ENCODE measurements at places on chromosomes 11 and 22. TPM values are rescaled to one million over a fixed set of nuclear protein-coding genes. Genes with fewer than 3 reads are reported as not detected.

DNA sequence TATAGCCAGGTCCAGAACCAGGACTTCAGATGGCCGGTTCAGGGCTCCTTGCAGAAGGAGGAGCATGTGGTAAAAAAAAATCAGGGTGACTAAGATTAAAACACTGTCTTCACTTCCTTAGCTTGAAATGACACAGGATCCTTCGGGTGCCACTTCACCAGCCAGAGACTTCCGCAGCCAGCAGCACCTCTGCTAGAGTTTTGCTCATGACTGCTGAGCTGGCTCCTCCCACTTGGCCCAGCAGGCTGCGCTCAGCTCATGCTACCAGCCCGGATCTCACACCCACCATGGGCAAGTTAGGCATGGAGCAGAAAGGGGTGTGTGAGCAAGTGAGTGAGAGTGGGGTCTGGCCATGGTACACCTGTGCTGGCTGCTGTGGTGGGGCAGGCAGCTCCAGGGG, 6.6 kb upstream of the MS4A18 start:
- no peak for DNase-seq

- no peak for DNase-seq
Measured at GRCh38 chr11:66882561-66883015, 25.7 kb downstream of the LRFN4 start.

DNA sequence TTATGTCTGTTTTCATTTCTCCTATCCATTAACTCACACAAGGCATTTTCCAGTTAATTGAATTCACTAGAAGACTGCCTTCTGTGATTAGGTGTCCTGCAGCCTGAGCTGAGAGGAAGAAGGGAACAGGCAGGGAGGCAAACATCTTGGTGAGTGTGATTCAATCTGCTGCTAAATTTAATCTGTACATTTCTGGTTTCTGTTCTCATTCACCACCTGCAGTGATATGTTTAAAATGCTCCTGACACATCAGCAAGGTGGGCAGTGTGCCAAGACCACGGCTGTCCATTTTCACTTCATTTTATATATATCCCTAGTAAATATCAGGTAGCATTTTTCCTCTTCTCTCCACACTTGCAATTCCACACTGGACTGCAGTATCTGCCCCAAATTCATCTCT, 416.5 kb downstream of the TMEM135 start:
- DNase-seq = no peak

DNA sequence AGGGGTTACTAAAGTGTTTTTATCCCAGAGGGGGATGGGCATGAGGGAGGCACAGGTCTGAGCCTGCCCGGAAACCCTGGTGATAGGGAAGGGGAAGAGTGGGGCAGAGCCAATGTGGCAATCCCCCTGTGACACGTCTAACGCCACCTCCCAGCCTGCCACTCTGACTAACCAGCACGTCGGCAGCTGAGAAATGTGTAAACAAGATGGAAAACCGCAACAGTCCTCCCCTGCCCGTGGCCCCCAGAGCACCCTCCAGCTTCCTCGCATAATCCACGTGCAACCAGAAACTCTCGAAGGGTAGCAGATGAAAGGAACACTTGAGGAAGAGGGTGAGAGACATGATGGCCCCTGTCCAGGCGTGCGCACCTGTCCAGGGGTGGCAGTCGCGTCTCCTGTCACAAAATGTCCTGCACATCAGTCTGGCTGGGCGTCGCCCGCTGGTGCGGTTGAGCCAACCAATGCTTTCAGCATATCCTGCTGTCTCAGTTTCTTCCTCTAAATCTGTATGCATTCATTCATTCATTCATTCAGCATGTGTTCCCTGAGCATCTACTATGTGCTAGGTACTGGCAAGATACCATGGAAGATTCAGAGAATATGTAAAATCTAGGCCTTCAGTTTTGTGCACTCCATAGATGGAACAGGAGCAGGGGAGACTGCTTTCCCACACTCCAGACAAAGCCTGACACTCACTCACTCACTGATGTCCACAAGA, 4.5 kb downstream of the TMPRSS4 start:
- no peak for DNase-seq

- DNase-seq = no peak
Measured at GRCh38 chr22:35781898-35782297, 64.2 kb downstream of the APOL5 start.

DNA sequence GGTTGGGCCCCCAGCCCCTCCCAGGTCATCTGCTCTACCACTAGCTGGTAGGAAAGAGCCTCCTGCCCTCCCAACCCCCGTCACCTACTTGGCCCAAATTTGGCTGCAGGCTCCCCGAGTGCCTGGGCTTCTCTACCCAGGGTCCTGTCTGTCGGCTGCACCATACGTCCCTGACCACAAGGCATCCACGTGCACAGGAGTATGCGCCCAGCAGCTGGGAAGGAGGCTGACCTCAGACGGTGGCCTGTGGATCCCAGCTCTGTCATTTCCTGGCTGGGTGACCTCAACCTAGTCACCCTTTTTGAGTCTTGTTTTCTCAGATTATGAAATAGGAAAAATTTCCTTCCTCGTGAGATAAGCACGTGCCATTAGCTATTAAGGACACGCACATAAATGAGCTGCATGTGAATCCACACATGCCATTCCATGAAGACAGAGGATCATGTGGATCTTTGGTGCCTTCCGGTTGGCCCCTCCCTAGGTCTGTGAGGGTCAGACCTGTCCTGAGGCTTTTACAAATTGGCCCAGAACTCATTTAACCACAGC, 13.7 kb downstream of the CYB561A3 start:
- DNase-seq = no peak

DNA sequence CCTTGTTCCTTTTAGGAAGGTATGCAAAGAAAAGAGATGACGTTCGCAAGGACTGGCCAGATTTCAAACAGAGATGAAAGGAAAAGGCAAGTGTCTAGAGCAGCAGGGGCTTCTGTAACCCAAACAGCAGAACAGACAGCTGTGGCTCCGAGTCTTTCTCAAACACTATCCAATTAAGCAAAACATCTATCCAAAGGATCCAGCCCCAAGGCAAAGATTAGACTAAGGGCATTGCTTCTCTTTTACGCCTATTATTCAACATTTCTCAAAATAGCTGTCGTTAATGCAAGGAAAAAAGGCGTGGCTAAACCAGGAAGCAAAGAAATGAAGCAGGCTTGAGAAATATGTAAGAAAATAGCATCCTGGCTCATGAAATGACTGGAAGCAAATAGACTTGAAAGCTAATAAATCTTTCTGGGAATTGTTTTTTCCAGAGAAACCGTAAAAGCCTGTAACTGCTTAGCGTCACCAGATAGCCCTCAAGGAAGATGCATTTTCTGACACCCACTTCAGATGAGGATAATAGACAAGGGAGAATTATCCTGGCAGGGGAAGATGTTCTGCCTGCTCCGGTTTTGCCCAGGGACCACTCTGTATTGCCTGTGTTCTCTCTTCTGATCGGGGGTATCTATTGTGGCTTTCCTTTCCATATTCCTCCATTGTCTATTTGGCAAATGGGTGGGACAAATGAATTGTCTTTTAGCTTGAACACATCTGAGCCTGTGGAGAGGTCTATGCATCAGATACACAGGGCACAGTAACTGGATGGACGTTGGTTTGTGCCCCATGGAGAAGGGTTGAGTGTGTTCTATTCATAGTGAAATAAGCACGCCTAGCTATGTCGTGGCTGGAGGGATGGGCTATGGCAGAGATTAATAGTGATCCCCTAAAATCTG, 20.2 kb downstream of the C11orf96 start:
- DNase-seq = no peak

DNA sequence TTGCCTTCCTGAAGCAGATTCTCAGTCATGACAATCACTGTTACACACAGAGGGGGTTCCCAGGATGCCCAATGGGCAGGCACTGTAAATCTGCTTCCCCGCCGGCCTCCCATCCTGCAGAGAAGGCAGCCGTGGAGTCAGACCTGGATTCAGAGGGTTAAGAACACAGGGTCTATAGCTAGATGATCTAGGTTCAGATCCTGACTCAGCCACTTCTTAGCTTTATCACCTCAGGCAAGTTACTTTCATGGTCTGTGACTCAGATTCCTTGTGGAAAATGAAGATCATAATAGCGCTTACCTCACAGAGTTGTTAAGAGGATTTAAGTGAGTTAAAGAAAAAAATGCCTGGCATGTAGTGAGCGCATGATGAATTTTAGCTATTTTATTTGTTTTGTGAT, 95.9 kb downstream of the TIMP3 start:
- DNase-seq = no peak

DNA sequence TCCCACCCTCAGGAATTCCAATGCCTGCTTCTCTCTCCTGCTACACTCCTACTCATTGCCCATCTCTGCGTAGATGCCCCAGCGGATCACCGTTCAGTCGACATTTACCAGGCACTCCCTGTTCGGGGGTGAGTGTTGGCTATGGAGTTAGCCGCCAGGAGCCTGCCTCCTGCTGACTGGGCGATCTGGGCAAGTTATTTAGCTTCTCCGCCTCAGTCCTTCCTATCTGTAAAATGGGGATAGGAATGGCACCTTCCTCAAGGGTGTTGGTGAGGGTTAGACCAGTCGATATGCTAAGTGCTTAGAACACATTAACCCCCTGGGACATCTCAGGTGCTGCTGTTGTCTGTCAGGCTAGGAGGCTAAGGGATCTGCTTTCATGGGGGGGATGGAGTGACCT, 30.9 kb downstream of the FADD start:
- DNase-seq = no peak

DNA sequence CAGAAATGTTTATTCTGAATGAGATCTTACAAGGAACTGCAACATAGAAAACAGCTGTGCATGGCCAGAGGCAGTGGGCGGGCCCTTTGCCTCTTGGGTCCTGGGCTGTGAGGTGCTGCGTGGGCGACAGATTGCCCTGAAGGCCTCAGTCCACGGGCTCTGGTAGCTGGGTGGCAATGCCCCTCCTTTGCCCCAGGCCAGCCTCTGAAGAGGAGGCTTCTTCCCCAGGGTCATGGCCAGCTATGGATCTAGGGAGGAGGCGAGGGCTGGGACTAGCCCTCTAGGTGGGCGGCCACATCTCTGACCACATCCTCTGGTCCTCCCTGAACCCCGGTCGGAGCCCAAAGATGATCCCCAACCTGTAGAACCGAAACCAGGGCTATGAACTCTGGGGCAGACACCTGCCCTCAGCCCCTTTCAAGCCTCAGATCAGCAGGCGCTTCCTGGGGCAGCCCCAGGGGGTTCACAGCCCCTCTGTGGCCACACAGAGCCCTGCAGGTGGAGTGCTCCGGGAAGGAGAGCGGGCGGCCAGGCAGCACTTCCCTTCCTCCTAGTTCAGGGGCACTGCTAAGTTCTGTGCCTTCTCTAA, 6.6 kb upstream of the CDC42BPG start:
- DNase-seq = no peak

- DNase-seq = no peak
Measured at GRCh38 chr22:40385036-40385782, 14.8 kb downstream of the SGSM3 start.

DNA sequence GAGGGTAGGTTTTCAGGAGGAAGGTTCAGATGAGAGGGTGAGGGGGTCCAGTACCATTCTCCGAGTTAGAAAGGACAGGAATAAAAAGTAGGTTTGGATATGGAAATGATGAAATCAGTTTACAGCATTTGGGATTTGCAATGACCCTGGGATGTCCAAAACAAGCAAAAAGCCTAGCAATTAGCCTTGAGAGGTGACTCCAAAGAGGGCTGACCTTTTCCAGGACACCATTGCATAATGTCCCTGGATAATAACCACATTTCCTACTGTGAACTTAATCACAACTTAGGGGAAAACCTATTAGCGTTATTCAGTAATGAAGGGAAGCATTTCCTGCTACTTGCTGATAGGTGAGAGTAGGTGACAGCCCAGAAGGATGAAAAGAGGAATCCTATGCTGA, 101.4 kb upstream of the ARHGAP42 start:
- DNase-seq = no peak

- no peak for DNase-seq
Measured at GRCh38 chr11:20618083-20618482, 18.7 kb downstream of the SLC6A5 start.

- no peak for DNase-seq
Measured at GRCh38 chr11:125073616-125074483, 10.7 kb downstream of the SLC37A2 start.

- DNase-seq = no peak
Measured at GRCh38 chr11:33438301-33438700, 181.1 kb downstream of the HIPK3 start.

DNA sequence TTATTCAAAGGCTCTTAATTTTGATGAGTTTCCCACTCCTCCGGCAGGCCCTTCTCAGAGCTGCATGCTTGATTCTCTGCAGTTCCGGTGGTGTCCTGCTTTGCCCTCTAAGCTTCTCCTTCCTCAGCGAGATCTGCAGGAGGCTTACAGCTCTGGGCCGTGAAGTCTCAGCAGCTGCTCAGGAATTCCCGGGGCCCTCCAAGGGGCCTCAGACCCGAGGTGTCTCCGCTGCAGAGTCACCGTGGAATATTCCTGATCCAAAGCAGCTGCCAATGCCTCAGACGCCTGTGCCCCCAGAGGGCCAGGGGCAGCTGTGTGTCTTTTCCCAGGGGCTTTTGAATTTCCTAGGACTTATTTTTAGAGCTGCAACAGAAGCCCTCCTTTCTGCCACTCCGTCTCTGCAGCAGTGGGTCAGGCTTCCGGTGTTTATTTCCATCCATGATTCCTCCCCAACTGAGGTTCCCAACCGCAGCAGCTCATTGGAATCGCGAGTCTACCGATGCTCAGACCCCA, 37.2 kb downstream of the RPS6KA4 start:
- no peak for DNase-seq

The TSSK2 gene
- total RNA-seq = not detected

The RIN1 gene
- 1.0 TPM for total RNA-seq

The MAPK8IP1 gene
- total RNA-seq = 4.6 TPM

The BDNF gene
- 3.1 TPM for total RNA-seq

The LDHAL6A gene
- total RNA-seq = not detected

The SYT9 gene
- 0.08 TPM for total RNA-seq

The CD3E gene
- total RNA-seq = 0.60 TPM

The ZW10 gene
- total RNA-seq = 8.6 TPM

The CD6 gene
- 0.47 TPM for total RNA-seq
